ENCODE measurements at places on chromosomes 11 and 22. TPM values are rescaled to one million over a fixed set of nuclear protein-coding genes. Genes with fewer than 3 reads are reported as not detected.

The TMEM258 gene
- total RNA-seq = 160 TPM

The LSP1 gene
- total RNA-seq = 687 TPM

The TP53I11 gene
- total RNA-seq = 1.4 TPM

The PLEKHB1 gene
- total RNA-seq = 13.6 TPM

The EMID1 gene
- not detected for total RNA-seq

The LINC01488 gene
- not detected for total RNA-seq

The TMEM9B gene
- 27.7 TPM for total RNA-seq

The MRGPRF gene
- not detected for total RNA-seq

The NCF4 gene
- total RNA-seq = 23.3 TPM

The INS gene
- total RNA-seq = not detected

The MS4A6E gene
- total RNA-seq = not detected

The OR5F1 gene
- not detected for total RNA-seq

The SCGB2A2 gene
- total RNA-seq = not detected
